ENCODE measurements at places on chromosomes 2 and 18.

DNA sequence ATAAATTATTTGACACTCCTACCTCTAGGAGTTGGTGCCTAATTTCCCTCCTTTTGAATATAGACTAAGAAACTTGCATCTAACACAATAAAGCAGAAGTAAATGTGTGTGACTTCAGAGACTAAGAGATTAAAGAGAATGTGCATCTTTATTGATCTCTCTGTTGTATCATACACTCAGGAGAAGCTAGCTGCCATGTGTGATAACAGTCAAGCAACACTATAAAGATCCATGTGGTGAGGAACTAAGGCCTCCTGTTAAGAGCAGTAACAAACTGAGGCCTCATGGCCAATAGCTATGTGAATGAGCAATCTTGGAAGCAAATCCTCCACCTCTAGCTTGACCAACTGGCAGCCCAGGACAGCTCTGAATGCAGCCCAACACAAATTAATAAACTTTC is 3.4 kb downstream of the FANCL start:
- no peak for DNase-seq

DNA sequence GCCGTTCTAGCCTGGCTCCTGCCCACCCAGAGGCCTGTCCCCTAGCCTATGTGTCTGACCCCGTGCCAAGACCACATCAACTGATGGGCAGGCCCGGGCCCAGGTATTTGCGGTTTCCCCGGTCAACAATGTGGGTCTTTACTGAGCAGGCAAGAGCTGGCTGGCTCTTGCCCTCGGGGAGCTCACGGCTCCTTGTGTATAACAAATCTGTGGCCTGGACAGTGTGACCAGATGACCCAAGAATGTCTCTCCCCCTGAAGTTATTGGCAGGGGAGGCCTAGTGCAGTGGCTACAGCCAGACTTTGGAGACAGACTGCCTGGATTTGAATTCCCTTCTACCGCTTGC is 179.6 kb downstream of the KLHL29 start:
- no peak for DNase-seq

DNA sequence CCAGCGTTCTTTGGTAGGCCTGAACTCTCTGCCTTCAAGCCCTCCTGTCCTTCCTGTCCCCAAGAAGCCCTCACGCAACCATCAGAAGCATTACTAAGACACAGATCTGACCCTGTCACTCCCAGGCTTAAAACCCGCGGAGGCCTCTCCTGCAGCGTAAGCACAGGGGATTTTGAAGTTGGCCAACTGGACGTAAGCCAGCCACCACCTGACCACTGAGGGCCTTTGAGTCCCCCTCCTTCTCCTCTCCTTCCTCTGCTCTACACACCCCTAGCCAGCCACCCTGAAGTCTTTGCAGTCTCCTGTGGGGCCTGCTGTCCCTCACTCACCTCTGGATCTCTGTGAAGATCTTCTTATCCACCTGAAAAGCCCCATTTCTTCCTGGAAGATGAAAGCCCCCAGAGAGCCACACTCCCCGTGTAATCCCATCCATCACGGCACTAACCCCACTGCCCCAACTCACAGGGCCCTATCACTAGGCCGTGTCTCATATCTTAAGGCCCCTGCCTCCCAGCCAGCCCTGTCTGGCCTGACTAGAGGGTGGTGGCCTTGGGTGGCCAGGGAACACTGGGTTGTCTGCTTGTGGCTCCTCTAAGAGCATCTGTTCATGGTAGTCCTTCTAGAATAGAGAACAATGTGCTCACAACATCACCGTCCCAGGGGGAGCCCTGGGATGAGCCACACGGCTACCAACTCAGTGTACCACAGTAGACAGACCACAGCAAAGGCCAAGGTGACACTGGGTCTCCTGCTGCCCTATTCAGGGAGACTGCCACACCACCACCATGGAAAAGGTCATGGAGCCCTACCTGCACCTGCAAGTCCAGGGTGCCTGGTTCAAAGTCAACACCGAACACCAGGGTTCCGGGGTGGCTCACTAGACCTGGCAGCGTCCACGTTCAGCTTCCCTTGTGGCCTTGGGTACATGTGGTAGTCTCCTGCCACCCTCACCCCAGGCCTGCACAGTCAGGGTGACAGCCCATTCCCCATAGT is 191.6 kb downstream of the ZBTB7C start:
- DNase-seq = no peak

- DNase-seq = no peak
Measured at GRCh38 chr2:239640210-239640609, 239.4 kb upstream of the HDAC4 start.

DNA sequence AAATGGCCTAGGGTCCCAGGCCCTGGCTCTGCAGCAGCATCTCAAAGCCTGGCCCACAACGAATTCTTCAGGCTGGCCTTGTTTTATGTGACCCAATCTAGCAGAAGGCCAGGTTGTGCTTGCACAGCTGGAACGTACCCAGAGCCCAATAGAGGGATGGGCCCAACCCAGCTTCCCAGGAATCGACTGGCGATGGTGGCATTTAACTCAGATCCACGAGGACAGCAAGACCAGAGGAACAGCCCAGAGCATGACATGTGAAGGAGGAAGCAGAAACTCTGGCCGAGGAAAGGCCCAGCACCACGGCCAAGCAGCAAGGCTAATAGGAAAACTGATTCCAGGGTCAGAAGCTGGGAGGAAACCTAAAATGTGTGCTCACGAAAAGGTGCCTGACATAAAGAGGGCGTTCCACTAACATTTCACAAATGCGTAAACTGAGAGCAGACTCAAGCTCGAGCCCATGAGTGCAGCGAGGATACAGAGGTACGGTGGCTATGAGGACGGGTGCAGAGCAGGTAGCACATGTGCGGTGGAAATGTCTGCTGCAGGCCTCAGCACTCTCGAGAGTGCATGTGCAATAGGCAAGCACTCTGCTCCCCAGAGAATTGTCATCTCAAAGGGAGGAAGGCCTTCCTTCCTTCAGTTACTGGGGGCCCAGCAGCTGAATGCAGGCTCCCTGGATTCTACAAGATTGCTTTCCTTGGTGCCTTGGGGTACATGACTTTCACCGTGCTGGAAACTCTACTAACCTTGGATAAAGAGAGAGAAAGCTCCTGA is 156.9 kb upstream of the GLI2 start:
- DNase-seq = no peak

- DNase-seq = no peak
Measured at GRCh38 chr2:9710311-9710710, 79.5 kb upstream of the YWHAQ start.

GRCh38 chr18:2587788-2588187 is 16.4 kb downstream of the NDC80 start:
- DNase-seq = no peak

DNA sequence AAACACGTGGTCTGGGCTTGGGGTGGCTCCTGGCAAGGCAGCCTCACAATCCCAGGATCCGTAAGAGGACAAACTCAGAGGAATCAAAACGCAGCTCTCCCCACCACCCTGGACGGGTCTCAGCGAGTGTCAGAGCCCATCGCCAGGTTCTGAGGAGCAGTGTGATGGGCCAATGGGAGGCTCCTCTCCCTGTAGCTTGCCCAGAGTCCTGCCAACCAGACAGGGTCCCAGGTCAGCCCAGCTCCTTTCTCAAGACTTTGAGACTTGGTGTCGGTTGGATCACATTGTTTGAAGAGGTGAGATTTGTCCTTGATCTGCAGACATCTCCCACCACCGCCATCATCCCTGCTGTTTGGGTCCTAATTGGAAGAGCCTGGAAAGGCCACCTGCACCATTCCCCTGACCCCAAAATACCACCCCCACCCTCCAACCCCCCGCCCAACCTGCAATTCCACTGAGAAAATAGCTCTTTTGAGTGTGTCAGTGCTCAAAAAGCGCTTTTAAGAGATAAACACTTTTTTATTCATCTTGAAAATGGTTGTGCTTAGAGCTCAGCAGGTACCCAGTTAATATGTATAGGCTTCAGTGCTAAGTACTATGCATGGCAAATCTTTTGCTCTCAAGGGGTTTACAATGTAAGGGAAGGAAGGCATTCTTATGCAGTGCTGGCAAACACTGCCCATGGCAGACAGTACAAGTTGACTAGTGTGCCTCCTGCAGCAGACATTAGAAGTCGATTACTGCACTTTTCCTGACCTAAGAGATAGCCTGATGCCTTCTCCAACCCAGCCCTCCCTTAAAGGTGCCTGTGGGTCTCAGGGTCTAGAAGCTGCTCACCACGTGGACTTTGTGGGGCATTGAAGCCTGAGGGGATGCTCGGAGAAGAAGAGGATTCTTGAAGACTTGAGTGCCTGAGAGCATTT is 50.6 kb downstream of the GLI2 start:
- DNase-seq = no peak

GRCh38 chr2:209348433-209348832 is 75.4 kb upstream of the MAP2 start:
- no peak for DNase-seq
